ENCODE measurements at places on chromosomes 7 and 10.

GRCh38 chr10:117942226-117942625, 104.5 kb downstream of the RAB11FIP2 start:
- no peak for DNase-seq

- DNase-seq, result no peak
Observed at GRCh38 chr7:47954231-47954911, 6.1 kb upstream of the PKD1L1 start.

DNA sequence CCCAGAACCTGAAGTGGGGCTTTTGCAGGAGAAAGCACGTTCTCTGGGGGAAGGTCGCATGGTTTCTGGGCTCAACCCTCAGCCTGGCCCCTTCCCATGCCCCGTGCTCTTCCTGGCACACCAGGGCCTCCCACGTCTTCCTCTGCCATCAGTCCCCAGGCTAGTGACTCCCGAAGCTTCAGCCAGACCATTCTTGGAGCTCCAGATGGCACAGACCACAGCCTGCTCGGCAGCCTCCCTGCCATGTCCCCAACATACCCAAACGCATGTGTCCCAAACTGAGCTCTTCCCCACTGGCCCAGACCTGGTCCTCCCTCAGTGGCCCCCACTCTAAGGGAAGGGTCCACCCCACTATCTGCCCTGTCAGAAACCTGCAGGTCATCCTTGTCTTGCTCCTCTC, 47.0 kb downstream of the CLRN3 start:
- DNase-seq, result no peak

- no peak for DNase-seq
Observed at GRCh38 chr7:114988026-114988425, 66.1 kb downstream of the MDFIC start.

- no peak for DNase-seq
Observed at GRCh38 chr7:12635830-12636229, 51.6 kb upstream of the ARL4A start.

DNA sequence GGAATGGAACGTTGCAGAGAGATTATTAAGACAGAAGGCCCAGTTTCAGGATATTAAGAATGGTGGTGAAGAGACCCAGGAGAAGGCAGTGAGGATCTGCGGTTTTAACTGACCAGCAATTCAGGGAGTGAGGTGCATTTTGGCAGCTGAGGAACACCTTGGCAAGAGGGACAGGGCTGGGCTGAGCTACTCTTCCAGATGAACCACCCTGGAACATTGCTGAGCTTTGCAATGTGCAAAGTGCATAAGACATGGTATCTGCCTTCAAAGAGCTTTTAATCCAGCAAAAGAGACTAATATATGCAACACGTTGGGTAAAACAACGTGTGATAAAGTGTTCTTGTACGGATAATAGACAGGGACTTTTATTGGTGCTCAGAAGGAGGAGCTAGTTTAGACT, 181.0 kb upstream of the AGK start:
- no peak for DNase-seq

DNA sequence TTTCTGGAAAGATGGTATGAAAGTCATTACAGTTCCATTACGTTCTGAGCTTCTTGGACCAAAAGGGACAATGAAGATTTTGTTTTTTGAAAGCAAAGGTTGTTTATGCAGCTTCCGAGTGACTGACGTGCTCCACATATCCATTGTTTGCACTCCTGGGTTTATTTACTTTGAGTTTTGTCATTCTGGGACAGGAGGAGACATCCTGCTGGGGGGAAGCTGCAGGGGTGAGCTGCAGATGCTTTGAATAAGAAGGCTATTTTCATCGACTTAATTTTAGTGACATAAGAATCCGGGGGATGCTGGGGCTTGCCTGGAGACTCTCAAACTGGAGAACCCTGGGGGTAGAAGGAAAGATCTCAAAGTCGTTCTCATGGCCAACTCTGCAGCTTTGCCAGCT, 12.7 kb upstream of the SFMBT2 start:
- no peak for DNase-seq

GRCh38 chr10:13773496-13774170, 186.9 kb downstream of the PRPF18 start:
- DNase-seq, result no peak

DNA sequence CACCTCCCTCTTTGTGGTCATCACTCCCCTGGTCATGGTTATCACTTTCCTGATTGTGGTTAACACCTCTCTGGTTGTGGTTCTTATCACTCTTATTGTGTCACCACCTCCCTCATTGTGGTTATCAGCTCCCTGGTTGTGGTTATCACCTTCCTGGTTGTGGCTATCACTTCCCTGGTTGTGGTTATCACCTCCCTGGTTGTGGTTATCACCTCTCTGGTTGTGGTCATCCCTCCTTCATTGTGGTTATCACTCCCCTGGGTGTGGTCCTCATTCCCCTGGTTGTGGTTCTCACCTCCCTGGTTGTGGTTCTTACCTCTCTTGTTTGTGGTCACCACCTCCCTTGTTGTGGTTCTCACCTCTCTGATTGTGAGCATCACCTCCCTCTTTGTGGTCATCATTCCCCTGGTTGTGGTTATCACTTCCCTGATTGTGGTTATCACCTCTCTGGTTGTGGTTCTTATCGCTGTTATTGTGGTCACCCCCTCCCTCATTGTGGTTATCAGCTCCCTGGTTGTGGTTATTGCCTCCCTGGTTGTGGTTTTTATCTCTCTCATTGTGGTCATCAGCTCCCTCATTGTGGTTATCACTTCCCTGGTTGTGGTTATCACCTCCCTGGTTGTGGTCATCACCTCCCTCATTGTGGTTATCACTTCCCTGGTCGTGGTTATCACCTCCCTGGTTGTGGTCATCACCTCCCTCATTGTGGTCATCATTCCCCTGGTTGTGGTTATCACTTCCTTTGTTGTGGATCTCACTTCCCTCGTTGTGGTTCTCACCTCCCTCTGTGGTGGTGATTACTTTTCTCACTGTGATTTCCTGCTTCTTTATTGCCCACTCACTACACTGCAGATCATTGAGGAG, 106.7 kb downstream of the GPR26 start:
- DNase-seq, result no peak

- no peak for DNase-seq
Observed at GRCh38 chr10:34205452-34205851, 609.6 kb downstream of the PARD3 start.

- no peak for DNase-seq
Observed at GRCh38 chr7:25860275-25861163, 291.5 kb upstream of the NFE2L3 start.

- no peak for DNase-seq
Observed at GRCh38 chr7:23520582-23520981, 11.2 kb downstream of the TRA2A start.

DNA sequence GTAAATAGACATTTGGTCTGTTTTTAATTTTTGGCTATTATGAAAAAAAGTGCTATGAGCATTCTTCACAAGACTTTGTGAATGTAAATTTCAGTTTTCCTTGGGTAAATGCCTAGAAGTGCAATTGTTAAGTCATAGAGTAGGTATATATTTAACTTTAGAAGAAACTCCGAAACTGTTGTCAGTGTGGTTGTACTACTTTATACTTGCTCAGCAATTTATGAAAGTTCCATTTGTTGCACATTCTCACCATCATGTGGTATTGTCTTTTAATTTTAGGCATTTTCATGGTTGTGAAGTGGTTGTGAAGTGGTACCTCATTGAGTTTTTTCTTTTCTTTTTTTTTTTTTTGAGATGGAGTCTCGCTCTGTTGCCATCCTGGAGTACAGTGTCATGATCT, 60.0 kb downstream of the TYW1 start:
- no peak for DNase-seq

GRCh38 chr10:5532307-5532605, 7.5 kb downstream of the CALML3 start:
- DNase-seq, result no peak

- no peak for DNase-seq
Observed at GRCh38 chr10:3977761-3978160, 192.8 kb upstream of the KLF6 start.

DNA sequence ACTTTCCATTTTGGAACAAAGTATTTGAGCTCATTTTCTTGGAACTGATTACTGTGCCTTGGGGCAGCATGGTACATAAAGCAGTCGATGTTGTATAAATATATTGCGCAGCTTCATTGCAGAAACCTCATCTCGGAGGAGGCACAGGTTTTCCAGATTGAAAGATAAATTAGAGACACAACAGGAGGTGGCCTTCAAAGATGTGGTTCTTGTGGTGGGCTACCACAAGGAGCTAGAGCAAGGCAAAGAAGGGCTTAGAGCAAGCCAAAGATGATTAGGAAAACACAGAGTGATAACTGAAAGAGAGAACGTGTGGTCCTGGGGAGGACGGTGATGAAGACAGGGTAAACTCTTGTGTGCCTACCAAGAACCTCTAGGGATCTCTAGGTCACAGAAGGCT, 169.1 kb upstream of the TNS3 start:
- no peak for DNase-seq

GRCh38 chr7:23075571-23075970, 30.0 kb upstream of the KLHL7 start:
- no peak for DNase-seq

GRCh38 chr7:23600236-23600635, 3.1 kb downstream of the CCDC126 start:
- DNase-seq, result no peak

All from HuH-7 (cell line).